ENCODE measurements at places on chromosomes 6 and 20. TPM values are rescaled to one million over a fixed set of nuclear protein-coding genes. Genes with fewer than 3 reads are reported as not detected.

SIGLEC1 gene
- 13.7 TPM for total RNA-seq

REM1 gene
- 10.2 TPM for total RNA-seq

FAM162B gene
- 4.2 TPM for total RNA-seq

GRCh38 chr6:166921570-166921969 is 34.8 kb downstream of the RNASET2 start:
- no peak for DNase-seq
- no peak overlapping the region for H3K4me3 ChIP-seq
- no peaks in the 10 kb centered on the region for H3K27me3 ChIP-seq
- no peaks in the 10 kb centered on the region for H3K4me1 ChIP-seq
- H3K27ac ChIP-seq: no peak overlapping the region
- H3K36me3 ChIP-seq: no peaks in the 10 kb centered on the region

- DNase-seq: no peak
- H3K4me1 ChIP-seq: no peaks in the 10 kb centered on the region
- no peak overlapping the region for H3K27ac ChIP-seq
- H3K27me3 ChIP-seq: no peaks in the 10 kb centered on the region
- H3K36me3 ChIP-seq: no peaks in the 10 kb centered on the region
These were observed 25.7 kb upstream of the SIRT5 start for GRCh38 chr6:13548500-13549210.

GRCh38 chr20:61980647-61981583 is 84.8 kb downstream of the TAF4 start:
- peaks cover 72% of the 10 kb centered on the region for H3K36me3 ChIP-seq
- DNase-seq: no peak
- H3K27me3 ChIP-seq: no peaks in the 10 kb centered on the region

SEC63 gene
- 43.6 TPM for total RNA-seq

BPIFB4 gene
- not detected for total RNA-seq

DOP1A gene
- total RNA-seq: 34.2 TPM

- peaks cover 18% of the 10 kb centered on the region for H3K27me3 ChIP-seq
- DNase-seq: peak; percentile 96
- H3K4me1 ChIP-seq: peaks cover 20% of the 10 kb centered on the region
- H3K36me3 ChIP-seq: no peaks in the 10 kb centered on the region
- H3K27ac ChIP-seq: peak overlapping the region; percentile 47
These were observed 1.2 kb downstream of the TRIB3 start for GRCh38 chr20:381581-382290.

BMP2 gene
- total RNA-seq: 6.8 TPM

- no peak overlapping the region for H3K4me3 ChIP-seq
- H3K4me1 ChIP-seq: no peaks in the 10 kb centered on the region
- H3K36me3 ChIP-seq: no peaks in the 10 kb centered on the region
- H3K27ac ChIP-seq: no peak overlapping the region
- no peaks in the 10 kb centered on the region for H3K27me3 ChIP-seq
These were observed 60.9 kb downstream of the GFRAL start for GRCh38 chr6:55388211-55388610.

DNA sequence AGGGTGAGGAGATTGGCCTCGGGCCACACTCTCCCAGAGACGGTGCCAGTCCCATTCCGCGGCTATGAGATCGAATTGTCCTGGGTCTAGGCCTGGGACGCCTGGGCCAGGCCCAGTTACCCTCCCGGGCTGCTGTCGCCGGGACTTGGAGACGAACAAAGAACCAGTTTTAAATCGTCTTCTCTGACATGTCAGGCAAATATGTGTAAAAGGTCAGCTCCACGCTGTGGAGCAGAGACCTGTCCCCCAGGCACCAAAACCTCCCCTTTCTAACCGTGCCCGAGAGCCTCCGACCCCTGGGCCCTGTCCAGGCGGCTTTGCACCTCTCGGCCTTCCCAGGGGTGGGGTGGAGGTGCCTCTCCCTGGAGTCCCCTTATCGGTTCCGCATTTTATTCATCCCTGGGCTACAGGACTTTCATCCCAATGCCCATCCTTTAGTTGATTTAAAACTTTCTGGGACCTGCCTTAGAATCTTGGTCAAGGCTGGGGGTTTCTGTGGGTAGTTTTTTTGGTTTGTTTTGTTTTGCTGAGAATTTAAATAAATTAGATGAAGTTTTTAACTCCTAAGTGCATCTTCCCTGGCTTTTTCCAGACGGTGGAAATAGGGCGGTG is 5.8 kb upstream of the TFAP2A start:
- no peaks in the 10 kb centered on the region for H3K36me3 ChIP-seq
- DNase-seq: no peak
- no peak overlapping the region for H3K4me3 ChIP-seq
- H3K27ac ChIP-seq: no peak overlapping the region
- peaks cover 45% of the 10 kb centered on the region for H3K4me1 ChIP-seq

- no peak for DNase-seq
- H3K27ac ChIP-seq: no peak overlapping the region
- peaks cover 11% of the 10 kb centered on the region for H3K4me1 ChIP-seq
- no peaks in the 10 kb centered on the region for H3K27me3 ChIP-seq
- no peak overlapping the region for H3K4me3 ChIP-seq
- no peaks in the 10 kb centered on the region for H3K36me3 ChIP-seq
These were observed 20.6 kb downstream of the PPP1R16B start for GRCh38 chr20:38825901-38826625.

DNA sequence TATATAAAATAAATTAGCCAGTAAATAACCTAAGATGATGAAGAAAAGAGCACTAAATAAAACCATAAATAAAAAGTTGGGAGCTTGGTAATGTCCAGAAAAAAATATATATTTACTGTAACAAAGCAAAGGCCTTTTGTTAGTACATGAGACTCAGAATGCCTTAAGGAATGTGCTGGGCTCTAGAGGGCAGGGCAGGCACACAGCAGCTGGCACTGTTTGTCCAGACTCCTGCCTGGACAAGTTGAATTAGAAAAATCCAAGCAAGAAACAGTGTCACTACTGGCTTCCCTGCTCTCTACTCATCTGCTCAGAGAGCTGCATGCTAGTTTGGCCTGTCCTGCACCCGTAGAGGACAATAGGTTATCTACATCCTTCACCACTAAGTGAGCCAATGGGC is 8.8 kb downstream of the DEFB129 start:
- no peaks in the 10 kb centered on the region for H3K27me3 ChIP-seq
- no peak overlapping the region for H3K4me3 ChIP-seq
- no peaks in the 10 kb centered on the region for H3K4me1 ChIP-seq
- DNase-seq: no peak
- H3K36me3 ChIP-seq: no peaks in the 10 kb centered on the region

HLA-G gene
- total RNA-seq: not detected

DNA sequence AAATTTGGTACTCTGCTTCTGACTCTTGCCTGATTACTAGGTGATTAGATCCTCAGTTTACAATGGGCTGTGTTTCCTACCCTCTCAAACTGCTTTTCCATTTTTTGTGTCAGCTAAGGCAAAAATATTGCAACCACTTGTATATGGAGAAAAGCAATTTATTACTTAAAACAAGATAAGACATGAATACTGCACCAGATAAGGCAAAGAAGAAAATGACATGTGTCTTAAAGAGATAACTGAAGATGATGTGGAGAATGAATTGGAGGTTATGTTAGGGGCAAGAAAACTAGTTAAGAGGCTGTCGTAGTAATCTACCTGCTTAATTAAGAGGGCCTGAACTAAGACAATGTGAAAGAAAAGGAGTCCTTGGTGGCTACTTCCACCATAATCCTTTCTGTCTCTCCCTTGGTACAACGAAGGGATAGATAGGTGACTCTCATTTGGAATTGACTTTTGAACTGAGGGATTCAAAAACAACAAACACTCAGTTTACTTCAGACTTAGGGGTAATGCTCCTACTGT is 16.3 kb upstream of the REV3L start:
- H3K36me3 ChIP-seq: no peaks in the 10 kb centered on the region
- DNase-seq: no peak
- no peaks in the 10 kb centered on the region for H3K27me3 ChIP-seq
- H3K4me3 ChIP-seq: no peak overlapping the region

DNA sequence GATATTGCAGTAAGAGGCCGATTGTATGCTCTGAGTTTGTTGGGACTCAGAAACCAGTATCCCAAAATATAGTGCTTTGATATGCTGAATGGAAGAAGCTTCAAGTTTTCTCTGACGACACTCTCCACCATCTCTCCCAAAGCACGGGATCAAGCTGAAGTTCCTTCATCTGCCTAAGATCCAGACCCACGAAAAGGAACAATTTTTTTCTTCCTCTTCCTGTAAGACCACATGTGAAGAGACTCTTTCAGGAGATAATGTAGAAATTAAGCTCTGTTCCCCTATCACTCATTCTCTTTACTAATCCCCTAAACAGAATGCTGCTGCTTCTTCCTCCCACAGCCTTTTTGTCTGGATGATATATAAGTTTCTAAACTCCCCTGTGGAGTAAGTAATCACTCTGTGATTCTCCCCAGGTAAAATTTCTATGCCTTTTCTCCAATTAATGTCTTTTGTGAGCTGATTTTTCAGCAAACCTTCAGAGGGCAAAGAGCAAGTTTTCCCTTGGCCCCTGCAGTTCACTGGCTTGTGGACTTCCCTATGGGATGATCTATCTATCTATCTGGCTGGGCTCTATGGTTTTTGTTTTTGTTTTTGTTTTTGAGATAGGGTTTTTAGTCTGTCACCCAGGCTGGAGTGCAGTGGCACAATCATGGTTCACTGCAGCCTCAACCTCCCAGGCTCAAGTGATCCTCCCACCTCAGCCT is 13.5 kb upstream of the PNRC1 start:
- H3K36me3 ChIP-seq: no peaks in the 10 kb centered on the region
- no peaks in the 10 kb centered on the region for H3K27me3 ChIP-seq
- DNase-seq: no peak
- H3K27ac ChIP-seq: no peak overlapping the region
- H3K4me1 ChIP-seq: no peaks in the 10 kb centered on the region

DNA sequence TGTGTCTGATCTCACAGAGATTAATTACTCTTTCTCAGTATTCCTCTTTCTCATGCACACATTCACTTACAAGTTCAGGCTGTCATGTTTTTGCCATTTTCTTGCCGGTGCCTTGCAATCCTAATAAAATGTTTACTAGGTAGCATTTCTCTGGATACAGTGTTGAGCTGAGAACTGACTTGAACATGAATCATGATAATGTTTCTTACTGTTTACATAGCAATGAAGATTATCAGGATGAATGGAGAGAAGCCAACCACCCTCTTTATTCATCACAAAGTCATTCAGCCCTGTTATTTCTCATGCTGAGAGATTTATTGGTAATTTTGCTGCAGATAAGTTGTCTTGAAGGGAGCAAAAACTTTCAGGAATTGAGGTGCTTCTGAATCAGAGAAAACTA is 185.5 kb upstream of the ECI2 start:
- no peaks in the 10 kb centered on the region for H3K27me3 ChIP-seq
- H3K27ac ChIP-seq: peak overlapping the region; percentile 30
- no peak for DNase-seq
- H3K4me3 ChIP-seq: no peak overlapping the region

DNA sequence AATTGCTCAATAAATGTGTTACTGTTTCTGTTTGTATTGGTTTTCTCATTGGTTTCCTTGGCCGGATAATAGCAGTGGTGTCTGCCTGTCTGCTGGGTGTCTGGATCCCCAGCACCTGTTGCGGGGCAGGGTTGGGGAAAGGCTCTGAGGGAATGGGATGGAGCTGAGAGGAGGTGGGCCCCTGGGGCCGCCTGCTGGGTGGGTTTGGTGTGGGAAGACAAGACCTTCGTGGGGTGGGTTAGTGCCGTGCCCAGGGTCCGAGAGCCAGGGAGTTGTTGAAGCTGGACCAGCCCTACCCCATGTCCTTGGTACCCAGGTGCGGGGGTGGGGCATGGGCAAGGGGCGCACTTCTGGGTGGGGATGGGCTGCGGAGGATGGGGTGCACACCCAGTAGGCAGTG is 4.0 kb downstream of the SS18L1 start:
- H3K27me3 ChIP-seq: no peaks in the 10 kb centered on the region
- DNase-seq: no peak
- no peak overlapping the region for H3K4me3 ChIP-seq
- peaks cover 33% of the 10 kb centered on the region for H3K4me1 ChIP-seq
- H3K36me3 ChIP-seq: peaks cover 6% of the 10 kb centered on the region

GRCh38 chr20:41048461-41049301 is 20.1 kb downstream of the TOP1 start:
- H3K27ac ChIP-seq: peak overlapping the region; percentile 50
- peak overlapping the region; percentile 32 for H3K4me3 ChIP-seq
- peaks cover 99% of the 10 kb centered on the region for H3K4me1 ChIP-seq
- no peaks in the 10 kb centered on the region for H3K27me3 ChIP-seq
- no peak for DNase-seq
- H3K36me3 ChIP-seq: no peaks in the 10 kb centered on the region

DNA sequence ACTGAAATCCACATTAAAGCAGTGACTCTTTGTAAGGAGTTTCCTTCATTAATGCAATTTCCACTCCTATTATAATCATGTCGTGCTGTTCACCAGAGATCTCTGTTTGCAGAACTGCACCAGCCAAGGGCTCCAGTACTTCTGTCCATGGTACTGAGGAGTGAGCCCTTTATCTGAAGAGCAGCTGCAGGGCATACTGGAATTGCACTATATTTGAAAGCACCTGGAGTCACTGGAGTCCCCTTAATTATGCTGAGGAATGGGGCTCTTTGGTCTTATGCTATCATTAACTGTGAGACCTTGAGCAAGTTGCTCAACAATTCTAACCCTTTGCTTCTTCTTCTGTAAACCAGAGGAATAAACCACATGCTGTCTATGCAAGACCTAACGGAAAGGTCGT is 61.7 kb upstream of the NUP153 start:
- H3K27ac ChIP-seq: no peak overlapping the region
- H3K27me3 ChIP-seq: no peaks in the 10 kb centered on the region
- H3K4me1 ChIP-seq: no peaks in the 10 kb centered on the region
- DNase-seq: no peak
- H3K4me3 ChIP-seq: no peak overlapping the region
- peaks cover 98% of the 10 kb centered on the region for H3K36me3 ChIP-seq

E2F3 gene
- 4.1 TPM for total RNA-seq

DNA sequence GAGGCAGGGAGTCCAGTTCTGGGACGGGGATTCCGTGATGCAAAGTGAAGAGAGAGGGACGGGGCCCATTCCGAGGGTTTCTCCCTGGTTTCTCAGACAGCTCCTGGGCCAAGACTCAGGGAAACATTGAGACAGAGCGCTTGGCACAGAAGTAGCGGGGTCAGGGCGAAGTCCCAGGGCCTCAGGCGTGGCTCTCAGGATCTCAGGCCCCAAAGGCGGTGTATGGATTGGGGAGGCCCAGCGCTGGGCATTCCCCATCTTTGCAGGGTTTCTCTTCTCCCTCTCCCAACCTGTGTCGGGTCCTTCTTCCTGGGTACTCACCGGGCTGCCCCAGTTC is 35.9 kb upstream of the HLA-G start:
- DNase-seq: no peak
- H3K27me3 ChIP-seq: no peaks in the 10 kb centered on the region
- H3K36me3 ChIP-seq: no peaks in the 10 kb centered on the region
- peak overlapping the region; percentile 73 for H3K4me3 ChIP-seq
- H3K4me1 ChIP-seq: peaks cover 20% of the 10 kb centered on the region

FHL5 gene
- total RNA-seq: 33.7 TPM

IFNGR1 gene
- 72.6 TPM for total RNA-seq

BIRC7 gene
- not detected for total RNA-seq

FLRT3 gene
- 0.42 TPM for total RNA-seq

GABRR1 gene
- total RNA-seq: not detected

GRCh38 chr6:100121854-100122609 is 128.0 kb upstream of the MCHR2 start:
- no peaks in the 10 kb centered on the region for H3K4me1 ChIP-seq
- no peaks in the 10 kb centered on the region for H3K36me3 ChIP-seq
- no peaks in the 10 kb centered on the region for H3K27me3 ChIP-seq
- H3K27ac ChIP-seq: no peak overlapping the region
- no peak overlapping the region for H3K4me3 ChIP-seq
- DNase-seq: no peak

CRISP3 gene
- total RNA-seq: 0.33 TPM

- no peaks in the 10 kb centered on the region for H3K27me3 ChIP-seq
- no peak overlapping the region for H3K27ac ChIP-seq
- H3K36me3 ChIP-seq: no peaks in the 10 kb centered on the region
- H3K4me1 ChIP-seq: peaks cover 16% of the 10 kb centered on the region
These were observed 41.4 kb downstream of the ECT2L start for GRCh38 chr6:138837246-138837645.

All from esophagus muscularis mucosa (tissue), 4 donors.